ENCODE measurements at places on chromosomes 3 and 15.
A peak's percentile ranks its signal among the peaks of the same experiment; 100 is the strongest.

DNA sequence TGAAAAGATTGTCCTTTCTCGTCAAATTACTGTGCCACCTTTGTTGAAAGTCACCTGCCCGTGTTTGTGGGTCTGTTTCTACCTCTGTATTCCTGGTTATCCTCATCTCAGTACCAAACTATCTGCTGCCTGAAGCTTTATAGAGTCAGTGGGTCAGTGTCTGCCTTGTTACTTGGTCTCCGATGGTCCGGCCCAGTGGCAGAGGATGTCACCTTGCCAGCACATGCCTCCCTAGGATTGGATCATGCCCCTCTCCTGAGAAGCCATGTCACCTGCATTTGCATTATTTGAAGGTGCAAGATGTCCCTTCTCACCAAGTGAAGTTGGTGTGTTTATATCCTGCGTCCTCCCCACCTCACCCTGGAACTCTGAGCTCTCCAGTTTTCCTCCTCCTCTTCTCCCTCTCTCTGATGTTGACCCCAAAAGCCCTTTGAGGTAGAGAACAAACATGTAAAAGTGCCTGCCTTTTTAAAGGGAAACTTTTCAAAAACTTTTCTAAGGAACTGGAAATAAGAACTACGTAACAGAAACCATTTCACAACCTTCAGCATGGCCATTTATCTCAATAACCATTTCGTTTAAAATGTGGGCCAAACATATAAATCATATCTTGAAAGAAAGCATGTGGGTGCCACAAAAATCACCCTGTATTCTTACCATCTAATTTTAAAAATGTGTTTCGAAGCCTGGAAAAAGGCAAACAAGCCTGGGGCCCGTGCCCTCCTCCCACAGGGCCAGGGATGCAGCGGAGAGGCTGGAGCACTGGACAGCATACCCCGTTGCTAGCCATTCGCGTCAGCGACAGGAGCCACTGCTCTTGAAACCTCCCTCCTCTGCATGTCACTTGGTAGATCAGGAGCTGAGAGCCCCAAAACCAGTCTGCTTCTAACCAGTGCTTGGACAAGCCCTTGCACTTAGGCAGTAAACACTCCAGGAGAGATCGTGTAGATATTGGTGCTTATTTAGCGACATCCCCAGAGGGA, 102.1 kb downstream of the VGLL4 start:
- DNase-seq: no peak

- DNase-seq: no peak
These were observed 16.9 kb downstream of the SACM1L start for GRCh38 chr3:45705839-45706808.

DNA sequence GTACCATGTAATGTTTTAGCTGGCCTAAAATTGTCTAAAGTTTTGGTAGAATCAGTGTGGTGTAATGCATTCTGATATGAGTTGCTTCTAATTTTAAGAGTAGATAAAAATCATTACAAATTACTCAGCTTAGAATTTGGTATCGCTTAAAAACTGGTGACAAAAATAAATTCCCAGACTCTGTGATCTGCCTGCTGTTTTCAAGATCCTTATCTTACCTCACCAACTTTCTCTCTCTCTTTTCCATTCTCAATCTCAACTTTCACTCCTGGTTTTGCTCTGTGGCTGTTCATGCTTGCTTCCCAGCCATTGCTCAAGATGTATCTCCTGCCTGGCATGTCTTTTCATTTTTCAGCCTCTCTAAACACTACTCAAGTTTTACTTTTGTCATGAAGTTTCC, 45.7 kb downstream of the TCF12 start:
- no peak for DNase-seq

DNA sequence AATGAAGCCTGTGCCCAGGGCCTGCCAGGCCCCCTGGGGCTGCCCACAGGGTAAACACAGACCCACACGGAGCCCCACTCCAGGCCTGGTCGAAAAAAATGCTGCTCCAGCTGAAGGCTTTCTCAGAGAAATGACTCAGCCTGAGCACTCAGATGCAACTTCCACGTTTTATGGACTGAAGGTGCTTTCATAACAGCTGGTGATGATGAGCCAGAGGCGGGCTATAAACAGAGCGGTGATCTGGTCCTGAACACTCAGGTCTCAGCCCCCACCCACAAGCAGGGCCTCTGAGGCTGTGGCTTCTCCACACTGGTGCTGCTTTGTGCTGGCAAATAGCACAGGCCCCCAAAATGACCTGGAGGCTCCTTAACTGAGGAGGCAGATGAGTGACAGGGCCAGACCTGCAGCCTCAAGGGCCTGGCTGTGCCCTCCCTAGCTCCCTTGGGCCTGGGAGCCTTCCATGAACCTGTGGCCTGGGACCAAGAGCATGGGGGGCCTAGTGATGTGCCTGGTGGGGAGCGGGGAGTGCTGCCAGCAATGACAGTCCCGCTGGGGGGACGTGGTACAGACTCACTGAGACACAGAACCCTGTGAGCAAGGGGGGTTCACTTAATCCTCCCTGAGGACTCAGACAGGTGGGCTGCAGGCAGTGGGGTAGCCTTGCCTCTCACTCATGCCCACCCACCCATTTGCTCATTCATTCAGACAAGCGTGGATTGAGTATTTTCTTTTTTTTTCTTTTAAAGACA, 23.0 kb upstream of the FURIN start:
- no peak for DNase-seq

- no peak for DNase-seq
These were observed 34.3 kb upstream of the ANKDD1A start for GRCh38 chr15:64877435-64877834.

DNA sequence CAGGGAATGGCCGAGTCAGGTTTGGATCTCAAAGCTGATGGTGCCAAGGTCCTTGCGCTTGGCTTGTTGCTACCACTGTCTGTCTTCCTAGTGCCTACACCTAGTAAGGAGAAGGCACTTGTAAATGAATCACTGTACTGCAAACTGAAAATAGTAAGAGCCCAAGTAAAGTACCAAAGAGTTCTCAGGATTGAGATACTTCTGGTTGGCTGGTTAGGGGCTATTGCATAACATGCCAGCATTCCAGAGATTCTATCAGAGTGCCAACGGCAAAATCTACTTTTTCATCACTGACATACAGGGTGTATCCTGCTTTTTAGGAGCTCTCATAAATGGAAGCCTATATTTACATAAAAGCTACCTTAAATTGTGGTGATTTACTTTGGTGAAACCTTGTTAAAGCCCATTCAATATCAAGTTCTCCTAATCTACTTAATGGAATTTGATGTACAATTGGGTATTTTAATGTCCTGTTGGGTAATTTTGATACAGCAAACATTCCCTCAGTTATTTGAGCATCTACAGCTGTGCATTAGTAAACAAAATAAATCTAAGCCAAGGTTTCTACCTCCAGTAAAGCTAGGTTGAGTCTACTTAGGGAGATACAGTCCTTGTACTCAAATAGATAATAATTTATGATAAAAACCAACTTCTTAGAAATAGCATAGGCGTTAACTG, 30.7 kb upstream of the CHD2 start:
- no peak for DNase-seq

DNA sequence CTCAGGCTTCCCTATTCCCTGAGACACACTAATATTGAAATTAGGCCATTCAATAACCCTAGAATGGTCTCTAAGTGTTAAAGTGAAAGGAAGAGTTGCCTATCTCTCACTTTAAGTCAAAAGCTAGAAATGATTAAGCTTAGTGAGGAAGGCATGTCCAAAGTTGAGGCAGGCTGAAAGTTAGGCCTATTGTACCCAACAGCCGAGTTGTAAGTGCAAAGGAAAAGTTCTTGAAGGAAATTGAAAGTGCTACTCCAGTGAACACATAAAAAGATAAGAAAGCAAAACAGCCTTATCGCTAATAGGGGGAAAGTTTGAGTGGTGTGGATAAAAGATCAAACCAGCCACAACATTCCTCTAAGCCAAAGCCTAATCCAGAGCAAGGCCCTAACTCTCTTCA, 117.9 kb upstream of the SPATA12 start:
- DNase-seq: no peak

GRCh38 chr3:183211352-183211751, 41.7 kb upstream of the B3GNT5 start:
- no peak for DNase-seq

- peak; percentile 33 for DNase-seq
These were observed 17.2 kb downstream of the CPA3 start for GRCh38 chr3:148882288-148882687.

DNA sequence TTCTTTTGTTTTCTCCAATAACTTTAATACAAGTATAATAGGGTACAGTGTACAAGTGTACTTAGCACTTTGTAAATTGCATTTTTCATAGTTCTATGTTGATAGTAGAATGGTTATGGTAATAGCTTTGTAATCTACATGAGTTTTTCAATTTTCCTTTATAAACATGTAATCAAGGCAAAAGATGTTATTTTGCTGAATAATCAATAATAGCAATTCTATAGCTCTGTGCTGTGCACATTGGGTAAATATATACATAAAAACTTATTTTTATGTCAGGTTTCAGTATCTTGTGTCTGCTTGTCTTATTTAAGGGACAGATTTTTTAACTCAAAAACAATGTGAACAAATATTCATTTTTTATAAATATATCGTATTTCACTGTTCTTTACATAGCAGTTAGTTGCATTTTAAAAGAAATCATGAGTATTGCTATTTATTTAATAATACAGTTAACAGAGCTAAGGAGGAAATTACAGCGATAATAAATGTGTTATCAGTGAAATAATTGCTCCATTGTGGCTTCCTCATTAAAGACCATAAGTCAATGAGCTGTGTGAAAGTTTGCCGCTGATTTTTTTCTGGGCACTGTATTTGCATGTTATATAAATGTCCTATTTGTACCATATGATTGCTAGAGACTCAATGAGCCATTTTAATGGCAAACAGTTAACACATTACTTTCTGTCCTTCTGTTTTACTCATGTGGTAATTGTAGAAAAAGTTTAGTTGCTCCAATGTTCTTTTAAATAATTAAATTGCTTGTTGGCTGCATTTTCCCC, 214.6 kb upstream of the STAC start:
- DNase-seq: peak; percentile 3

GRCh38 chr3:79204351-79204750, 563.4 kb downstream of the ROBO1 start:
- DNase-seq: no peak

DNA sequence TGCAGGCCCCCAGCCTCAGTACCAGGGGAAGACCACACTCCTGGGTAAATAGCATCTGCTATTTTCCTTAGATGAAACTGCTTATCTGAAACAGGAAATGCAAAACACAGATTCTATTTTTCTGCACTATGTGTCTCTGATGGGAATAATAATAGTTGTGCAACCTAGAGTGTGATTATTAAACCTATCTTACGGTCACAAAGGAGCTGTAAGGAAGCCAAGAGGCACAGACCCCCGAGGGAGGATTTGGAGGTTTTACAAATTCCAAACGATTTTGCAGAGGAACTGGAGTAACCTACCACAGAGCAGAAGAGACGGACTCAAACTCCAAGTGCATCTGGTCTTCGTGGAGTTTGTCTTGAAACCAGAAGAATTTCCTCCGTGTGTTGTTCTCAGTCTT, 14.1 kb upstream of the APOD start:
- DNase-seq: no peak

DNA sequence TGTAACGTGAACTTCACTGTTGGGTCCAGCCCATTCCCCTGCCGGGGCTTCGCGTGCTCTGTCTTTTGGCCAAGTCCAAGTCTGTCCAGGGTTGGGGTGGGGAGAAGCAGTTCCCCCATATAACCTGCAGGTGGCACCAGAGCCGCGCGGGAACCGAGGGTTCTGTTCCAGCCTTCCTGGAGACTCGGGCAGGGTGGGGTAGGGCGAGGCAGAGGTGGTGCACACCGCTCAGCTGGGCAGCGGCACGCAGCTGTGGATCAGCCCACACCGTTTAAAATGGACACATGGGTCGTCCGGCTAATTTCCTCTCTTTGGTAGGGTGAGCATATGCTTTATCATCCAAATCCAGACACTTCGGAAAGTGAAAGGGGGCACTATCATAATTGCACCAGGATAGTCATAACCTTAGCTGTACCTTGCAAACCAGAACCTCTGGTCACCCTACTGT, 118.1 kb downstream of the TBC1D2B start:
- DNase-seq: peak; percentile 35

- DNase-seq: no peak
These were observed 79.9 kb downstream of the UBP1 start for GRCh38 chr3:33360136-33360825.

DNA sequence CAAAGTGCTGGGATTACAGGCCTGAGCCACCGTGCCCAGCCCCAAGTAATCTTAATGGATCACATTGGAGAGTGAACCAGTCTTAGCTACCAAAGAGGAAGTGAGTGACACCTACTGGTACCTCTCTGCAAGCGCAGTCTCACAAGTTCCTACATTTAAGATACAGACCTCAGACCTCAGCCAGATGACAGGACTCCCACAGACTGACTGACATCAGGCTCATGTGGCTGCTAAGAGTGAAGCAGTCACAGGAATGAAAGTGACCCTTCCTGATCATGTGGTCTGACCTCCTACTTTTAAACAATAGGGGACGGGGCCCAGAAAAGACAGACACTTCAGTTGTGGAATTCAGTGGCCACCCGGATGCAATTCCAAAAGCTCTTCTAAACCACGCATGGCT, 36.3 kb upstream of the GNB5 start:
- DNase-seq: peak; percentile 88

GRCh38 chr3:71066849-71067261, 516.7 kb downstream of the FOXP1 start:
- DNase-seq: no peak

GRCh38 chr3:37625690-37626360, 235.9 kb upstream of the CTDSPL start:
- DNase-seq: no peak

GRCh38 chr3:127707851-127708411, 35.2 kb downstream of the ABTB1 start:
- peak; percentile 92 for DNase-seq
